ENCODE measurements at places on chromosomes 2 and 18.

DNA sequence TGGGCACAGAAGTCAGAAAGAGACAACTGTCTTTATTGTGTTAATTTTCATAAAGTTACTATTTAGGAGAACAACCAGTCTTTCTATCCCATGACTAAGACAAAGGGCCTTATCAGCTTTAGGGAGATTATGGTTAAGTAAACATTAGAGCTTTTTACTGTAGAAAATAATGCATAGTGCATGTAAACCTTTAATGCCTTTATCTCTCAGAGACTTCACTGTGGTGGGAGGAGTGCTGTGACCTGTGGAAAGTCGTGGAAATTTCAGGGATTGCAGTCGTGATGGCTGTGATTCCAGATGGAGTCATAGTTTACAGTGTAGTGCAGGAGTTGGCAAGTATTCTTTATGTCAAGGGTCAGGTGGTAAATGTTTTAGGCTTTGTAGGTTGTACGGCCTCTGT, 15.8 kb downstream of the ZNF236 start:
- no peak for DNase-seq

DNA sequence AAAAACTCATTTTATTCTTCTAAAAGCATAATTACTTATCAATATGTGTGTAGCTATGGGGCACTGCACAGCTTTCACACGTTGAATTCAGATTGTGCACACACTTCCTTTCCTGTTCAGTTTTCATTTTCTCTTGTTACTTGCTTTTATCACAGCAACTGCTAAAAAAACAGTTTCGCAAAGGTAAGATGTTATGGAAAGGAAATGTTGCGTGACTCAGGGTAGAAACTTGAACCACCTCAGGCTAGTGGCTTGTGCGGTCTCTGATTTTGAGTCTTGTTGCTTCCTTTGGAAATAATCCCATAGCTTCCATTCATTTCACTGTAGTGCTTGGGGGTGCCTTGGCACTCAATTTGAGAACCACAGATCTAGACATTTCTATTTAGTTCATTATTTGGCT, 171.9 kb downstream of the FMNL2 start:
- no peak for DNase-seq

- DNase-seq: no peak
Measured at GRCh38 chr2:236691799-236692167, 122.2 kb downstream of the ACKR3 start.

GRCh38 chr2:168035458-168035857, 211.9 kb downstream of the STK39 start:
- no peak for DNase-seq

GRCh38 chr2:230798769-230799399, 65.9 kb upstream of the ITM2C start:
- no peak for DNase-seq

- no peak for DNase-seq
Measured at GRCh38 chr2:71332435-71332796, 834 bp downstream of the ZNF638 start.

DNA sequence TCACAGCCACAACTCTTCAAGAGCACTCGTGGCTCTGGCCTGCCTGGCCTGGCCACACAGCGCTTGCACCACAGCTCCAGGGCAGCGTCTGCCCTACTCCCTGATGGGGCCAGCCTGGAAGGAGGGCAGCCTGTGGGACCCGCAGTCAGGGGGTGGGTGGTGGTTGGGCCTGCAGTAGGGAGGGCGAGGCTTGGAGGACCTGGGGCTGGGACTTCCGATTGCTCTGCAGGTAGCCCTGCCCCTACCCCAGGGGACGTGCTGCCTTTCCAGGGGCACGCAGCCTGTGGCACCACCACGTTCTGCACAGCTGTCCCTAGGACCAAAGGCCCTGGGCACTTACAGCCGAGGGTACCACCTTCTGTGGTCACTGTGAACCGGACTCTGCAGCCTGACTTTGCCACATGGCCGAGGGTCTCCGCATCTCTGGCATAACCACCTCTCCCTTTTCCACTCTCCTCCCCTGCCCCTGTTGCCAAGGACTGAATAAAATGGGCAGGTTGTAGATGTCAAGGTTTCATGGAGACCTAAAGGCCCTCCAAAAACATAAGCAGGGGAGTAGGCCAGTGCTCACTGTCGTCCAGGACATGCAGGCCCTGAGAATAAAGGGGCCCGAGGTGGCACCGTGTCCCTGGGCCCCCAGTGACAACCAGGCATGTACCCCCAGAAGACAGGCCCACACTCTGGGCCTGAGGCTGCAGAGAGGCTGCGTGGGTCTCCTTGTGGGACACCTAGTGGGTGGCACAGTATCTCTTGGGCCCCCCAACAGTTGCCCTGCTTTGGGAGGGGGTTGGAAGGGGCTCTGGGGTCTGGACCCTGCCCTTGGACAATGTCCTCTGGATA, 87.3 kb downstream of the INHBB start:
- no peak for DNase-seq

DNA sequence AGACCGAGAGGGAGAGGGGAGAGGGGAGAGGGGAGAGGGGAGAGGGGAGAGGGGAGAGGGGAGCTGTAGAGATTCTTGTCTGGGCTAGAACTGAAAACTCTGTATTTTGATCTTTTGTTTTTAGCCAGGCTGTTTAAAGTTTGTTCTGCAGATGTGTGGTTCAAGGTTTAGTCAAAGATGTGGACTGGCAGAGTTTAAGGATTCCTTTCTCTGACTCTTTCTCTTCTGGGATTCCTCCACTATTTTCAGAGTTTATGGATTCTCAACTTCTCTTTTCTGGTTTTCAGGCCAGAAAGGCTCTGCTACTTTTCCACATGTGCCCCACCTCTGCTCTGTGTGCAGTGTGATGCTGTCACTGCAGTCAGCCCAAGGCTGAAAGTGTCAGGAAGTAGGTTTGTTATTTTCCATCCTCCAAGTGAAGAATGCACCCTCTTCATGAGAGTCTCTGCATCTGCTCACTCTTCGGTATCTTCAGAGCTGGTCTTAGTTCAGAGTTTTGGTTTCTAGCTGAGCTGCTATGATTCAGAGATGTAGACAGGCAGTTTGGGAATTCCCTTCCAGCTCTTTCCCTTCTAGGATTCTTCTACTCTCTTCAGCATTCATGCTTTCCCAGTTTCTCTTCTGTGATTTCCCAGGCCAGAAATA, 130.9 kb upstream of the SMAD7 start:
- DNase-seq: no peak

GRCh38 chr2:16656784-16657391, 8.7 kb downstream of the CYRIA start:
- DNase-seq: no peak

DNA sequence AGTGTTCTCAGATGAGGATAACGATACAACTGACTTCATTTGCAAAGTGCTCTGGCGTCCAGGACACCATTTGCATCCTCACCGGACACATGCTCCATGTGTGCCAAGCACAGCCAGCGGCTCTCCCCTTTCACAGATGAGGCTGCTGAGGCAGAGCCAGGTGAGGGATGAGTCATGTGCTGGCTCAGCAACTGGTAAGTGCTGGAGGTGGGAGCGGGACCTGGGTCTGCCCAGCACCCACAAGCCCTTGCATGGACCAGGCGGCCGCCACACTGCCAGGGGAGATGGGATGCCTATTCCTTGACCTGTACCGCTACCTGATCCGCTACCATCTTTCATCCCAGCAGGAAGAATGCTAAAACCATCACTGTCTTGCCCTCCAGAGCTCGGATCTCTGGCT, 86.2 kb upstream of the ASB18 start:
- no peak for DNase-seq

DNA sequence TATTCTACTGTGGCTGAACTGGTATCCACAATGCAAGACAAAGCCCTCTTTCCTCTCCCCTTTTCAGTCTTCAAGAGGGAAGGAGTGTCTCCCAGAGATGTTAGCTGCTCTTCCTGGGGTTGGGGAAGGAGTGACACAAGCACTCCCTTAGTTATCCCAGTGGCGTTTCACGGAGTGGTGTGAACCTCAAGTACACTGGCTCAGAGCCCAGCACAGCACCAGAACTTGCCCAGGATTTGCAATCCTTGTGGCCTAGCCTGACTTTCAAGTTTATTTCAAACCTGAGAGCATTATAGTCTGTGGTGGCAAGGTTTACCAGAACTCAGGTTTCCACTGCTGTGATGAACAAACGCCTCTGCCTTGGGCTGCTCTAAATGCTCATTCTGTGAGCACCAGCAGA, 162.5 kb downstream of the CCDC102B start:
- no peak for DNase-seq

GRCh38 chr2:73921581-73921980, 5.1 kb upstream of the DGUOK start:
- DNase-seq: no peak

- DNase-seq: no peak
Measured at GRCh38 chr2:118584877-118585276, 262.6 kb downstream of the EN1 start.

DNA sequence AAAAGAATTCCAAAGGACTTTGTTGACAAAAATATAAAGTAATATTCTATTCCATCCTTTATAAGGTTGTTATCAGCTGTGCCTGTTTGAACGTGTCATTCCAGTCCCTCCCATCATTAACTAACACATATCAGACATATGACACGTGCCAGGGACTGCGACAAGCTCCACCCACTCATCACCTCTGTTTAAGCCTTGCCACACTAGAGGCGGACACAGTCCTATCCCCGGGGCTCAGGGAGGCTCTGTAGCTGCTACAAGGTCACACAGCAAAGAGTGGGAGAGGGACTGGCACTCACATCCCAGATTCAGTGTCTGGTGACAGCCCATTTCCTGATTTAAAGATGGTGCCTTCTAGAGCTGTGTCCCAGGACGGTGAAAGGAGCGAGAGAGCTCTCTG, 30.0 kb downstream of the TBC1D8 start:
- DNase-seq: no peak

- no peak for DNase-seq
Measured at GRCh38 chr2:1771626-1772280, 27.4 kb upstream of the PXDN start.

DNA sequence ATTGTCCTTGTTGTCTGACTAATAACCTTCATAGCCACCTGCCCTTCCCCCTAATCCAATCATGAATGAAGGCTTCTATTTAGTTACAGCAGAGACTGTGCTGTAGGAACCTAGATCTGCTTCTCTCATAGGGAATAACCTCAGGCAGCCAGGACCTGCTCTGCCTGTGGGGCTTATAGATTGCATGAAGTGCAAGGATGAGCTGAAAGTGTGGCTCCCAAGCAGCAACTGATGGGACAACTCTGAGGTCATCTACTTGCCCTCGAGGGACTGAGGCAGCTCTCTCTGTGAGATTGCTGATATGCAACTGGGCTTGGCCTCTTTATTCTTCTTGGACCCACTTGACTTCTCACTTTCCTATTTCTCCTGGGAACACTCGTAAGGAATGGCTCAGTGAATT, 23.8 kb upstream of the SLC38A11 start:
- no peak for DNase-seq

- DNase-seq: no peak
Measured at GRCh38 chr2:45343251-45344017, 267.6 kb downstream of the SRBD1 start.

DNA sequence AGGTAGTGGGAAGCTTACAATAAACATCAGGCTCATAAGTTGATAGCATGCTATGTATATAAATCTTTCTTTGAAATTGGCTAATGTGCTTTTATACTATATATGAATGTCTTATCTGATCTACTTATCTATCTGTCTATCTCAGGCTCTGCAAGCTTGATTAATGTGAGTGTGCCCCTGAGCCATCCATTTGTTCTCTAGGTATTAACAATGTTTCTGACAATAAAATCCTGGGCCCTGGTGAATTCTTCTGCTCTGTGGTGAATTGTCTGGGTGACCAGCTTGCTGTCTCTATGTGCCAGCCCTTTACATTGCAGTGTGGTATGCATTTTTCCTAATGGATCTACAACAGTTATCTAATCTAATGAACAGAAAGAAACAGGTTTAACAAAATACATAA, 295.9 kb downstream of the HRH4 start:
- no peak for DNase-seq
